ENCODE measurements at places on chromosomes 3 and 15. TPM values are rescaled to one million over a fixed set of nuclear protein-coding genes. Genes with fewer than 3 reads are reported as not detected.

Gene HTD2
- total RNA-seq: 9.7 TPM

Gene SSUH2
- total RNA-seq: not detected

Gene DGKG
- 0.81 TPM for total RNA-seq

Gene TMEM108
- total RNA-seq: not detected

Gene TTC23
- total RNA-seq: 0.67 TPM

Gene NAALADL2
- total RNA-seq: not detected

Gene CCPG1
- 28.7 TPM for total RNA-seq

Gene ALCAM
- total RNA-seq: 13.2 TPM

Gene ROBO1
- not detected for total RNA-seq

Gene RFX7
- 41.2 TPM for total RNA-seq

- DNase-seq: no peak
These were observed 87.4 kb upstream of the CCNL1 start for GRCh38 chr3:157247391-157247790.

GRCh38 chr3:60323651-60324050, 927.6 kb downstream of the FHIT start:
- DNase-seq: no peak

- DNase-seq: no peak
These were observed 99.1 kb downstream of the LARS2 start for GRCh38 chr3:45487508-45487907.

- no peak for DNase-seq
These were observed 46.3 kb upstream of the RORA start for GRCh38 chr15:61275451-61275850.

DNA sequence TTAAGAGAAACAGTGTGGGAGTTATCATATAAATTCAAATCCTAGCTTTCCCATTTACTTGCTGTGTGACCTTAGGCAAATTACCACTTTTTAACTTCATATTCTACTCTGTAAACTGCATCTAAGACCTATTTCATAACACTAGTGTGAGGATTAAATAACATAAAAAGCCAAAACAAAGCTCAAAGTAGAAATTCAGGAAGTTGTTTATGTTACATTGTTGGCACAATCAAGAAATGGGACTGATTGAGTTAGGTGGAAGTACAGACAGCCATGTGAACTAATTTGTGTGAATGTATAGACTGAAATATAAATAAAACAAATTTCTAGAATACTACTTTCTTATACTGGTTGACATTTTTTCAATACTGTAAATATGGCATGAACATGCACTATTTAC, 131.7 kb downstream of the STAG1 start:
- no peak for DNase-seq

DNA sequence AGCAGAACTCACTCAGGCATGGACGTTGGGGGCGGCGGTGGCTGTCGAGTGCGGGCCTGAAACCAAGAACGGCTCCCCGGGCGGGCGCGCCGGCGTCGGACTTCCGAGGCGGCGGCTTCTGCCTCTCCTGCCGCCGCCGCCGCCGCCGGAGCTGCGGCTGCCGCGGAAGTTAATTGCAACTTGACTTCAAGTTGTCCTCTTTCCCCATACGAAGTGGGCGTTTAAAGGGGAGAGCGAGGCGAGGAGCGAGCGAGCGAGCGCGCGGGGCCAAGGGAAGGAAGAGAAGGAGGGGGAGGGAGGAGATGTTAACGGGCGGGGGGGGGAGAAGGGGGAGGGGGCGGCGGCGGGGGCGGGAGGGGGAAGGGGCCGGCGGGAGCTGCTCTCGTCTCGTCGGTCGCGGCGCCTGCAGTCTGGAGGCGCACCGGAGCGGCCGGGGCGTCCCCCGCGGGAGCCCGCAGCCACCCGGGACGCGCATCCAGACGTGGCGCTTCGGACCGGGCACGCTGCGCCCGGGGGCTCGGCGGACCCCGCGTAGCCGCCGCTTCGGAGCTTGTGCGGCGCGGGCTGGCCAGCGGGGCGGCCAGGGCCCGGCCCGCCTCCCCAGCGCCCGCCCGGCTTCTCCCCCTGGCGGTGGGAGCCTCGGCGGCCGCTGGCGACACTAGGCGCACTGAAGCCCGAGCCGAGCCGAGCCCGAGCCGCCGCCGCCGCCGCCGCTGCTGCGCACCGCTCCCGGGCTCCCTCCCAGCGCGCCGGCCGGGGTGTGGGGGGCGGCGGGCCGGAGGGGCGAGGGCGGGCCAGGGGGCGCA, 19.7 kb upstream of the SATB1 start:
- peak; percentile 77 for DNase-seq

- no peak for DNase-seq
These were observed 6.2 kb upstream of the MAP1A start for GRCh38 chr15:43511012-43511885.

DNA sequence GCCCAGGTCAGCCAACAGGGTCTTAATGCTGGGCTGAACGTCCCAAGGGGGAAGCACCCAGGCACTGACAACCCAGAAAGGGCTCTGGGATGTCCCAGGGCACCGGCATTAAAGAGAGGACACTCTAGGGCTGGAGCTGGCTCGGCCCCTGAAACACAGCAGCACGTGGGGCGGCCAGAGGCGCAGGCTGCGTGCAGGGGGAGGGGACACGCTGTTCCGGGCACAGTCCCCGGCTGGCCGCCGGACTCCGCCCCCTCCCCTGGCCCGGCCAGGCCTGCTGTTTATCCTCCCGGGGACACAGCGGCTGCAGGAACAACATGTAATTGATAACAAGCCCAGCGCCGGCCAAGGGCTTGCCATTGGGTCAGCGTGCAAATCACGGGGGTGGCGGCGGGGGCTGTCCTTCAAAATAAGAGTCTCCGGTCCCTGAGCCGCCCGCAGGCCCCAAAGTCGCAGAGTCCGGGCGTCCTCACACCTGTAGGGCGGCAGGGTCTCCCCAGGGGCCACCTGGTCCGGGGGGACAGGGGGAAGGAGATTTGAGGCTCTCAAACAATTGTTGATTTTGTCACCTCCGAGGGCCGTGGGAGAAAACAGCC, 1.3 kb downstream of the KLF15 start:
- DNase-seq: no peak

GRCh38 chr3:13210221-13210975, 137.2 kb upstream of the IQSEC1 start:
- DNase-seq: no peak

- DNase-seq: no peak
These were observed 229.0 kb downstream of the SOX2 start for GRCh38 chr3:181940703-181941102.

- DNase-seq: no peak
These were observed 85.3 kb upstream of the CFAP20DC start for GRCh38 chr3:59135096-59135495.

GRCh38 chr3:169618894-169619792, 44.4 kb downstream of the MECOM start:
- DNase-seq: no peak

- DNase-seq: no peak
These were observed 158.4 kb downstream of the KLHL25 start for GRCh38 chr15:85636351-85636750.

GRCh38 chr3:152097120-152097519, 171.6 kb upstream of the MBNL1 start:
- DNase-seq: no peak

GRCh38 chr3:193729601-193730000, 136.6 kb downstream of the OPA1 start:
- no peak for DNase-seq

DNA sequence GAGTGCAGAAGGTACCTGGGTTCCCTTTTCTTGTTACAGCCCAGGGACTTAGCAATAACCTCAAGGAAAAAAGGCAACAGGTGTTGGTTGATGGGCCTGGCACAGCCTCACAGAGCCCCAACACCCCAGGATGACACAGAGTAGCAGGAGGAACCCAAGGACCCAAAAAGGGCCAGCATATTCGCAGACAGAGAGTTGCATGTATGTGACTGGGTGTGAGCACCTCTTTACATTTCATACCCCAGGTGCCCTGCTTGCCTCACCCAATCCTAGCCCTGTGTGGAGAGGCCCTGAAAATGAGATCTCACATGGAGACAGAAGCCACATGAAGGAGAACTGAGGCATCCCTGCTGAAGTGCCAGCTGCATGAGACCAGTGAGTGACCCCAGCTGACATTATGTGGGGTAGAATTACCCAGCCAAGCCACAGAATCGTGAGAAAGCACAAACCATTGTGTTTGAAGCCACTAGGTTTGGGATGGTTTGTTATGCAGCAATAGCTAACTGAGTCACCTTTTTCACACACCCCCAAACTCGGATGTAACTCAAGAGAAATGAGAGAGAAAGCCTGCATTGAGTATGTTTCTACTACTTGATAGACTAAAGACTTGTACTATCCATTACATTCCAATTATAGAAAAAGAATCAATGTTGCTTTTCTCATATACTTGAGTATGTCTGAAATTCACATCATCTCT, 26.2 kb upstream of the HHATL start:
- DNase-seq: no peak

DNA sequence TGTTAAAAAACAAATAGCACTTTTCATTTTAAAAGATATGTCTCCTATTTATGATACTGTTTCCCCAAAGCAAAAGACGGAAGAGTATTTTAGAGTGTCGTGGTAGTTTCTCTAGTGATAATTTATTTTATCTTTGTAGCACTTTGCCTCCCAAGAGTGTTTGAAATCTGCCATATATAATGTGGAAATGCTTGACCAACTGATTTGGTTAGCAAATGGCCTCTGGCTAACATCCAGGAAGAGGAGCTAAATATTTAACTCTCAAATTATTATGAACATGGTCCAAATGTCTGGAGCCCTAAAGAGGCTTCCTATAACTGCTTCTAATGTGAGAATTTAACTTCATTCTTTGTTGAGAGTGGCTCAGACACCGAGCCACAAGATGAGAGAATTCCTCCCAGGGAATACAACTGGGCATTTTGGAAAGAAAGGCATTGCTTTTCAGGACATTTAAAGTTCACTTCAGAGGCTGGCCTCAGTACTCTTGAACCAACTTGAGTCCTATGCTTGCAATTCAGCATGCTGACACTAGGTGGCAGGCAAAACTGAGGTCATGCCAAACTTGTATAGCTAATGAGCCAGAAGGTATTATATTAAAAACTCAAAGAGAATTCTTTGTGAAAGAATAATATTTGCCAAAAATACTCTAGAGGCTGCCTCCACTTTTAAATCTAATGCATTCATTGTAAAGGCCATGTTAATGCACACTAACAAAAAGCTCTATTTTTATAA, 104.5 kb downstream of the RARB start:
- DNase-seq: peak; percentile 42

- DNase-seq: no peak
These were observed 57.2 kb downstream of the USP13 start for GRCh38 chr3:179710079-179710478.

GRCh38 chr3:62415312-62415801, 42.0 kb upstream of the FEZF2 start:
- DNase-seq: no peak

- DNase-seq: no peak
These were observed 145.0 kb upstream of the TMCO5A start for GRCh38 chr15:37789397-37789786.

GRCh38 chr15:75064846-75065245, 41.5 kb downstream of the PPCDC start:
- DNase-seq: no peak

- no peak for DNase-seq
These were observed 4.3 kb downstream of the ATP6V1A start for GRCh38 chr3:113751141-113751540.

Measured in CD4-positive, CD25-positive, alpha-beta regulatory T cell (primary cell).